CD4-positive, alpha-beta T cell (primary cell): ENCODE measurements at places on chromosomes 16 and 17. TPM values are rescaled to one million over a fixed set of nuclear protein-coding genes. Genes with fewer than 3 reads are reported as not detected.
A peak's percentile ranks its signal among the peaks of the same experiment; 100 is the strongest.

DNA sequence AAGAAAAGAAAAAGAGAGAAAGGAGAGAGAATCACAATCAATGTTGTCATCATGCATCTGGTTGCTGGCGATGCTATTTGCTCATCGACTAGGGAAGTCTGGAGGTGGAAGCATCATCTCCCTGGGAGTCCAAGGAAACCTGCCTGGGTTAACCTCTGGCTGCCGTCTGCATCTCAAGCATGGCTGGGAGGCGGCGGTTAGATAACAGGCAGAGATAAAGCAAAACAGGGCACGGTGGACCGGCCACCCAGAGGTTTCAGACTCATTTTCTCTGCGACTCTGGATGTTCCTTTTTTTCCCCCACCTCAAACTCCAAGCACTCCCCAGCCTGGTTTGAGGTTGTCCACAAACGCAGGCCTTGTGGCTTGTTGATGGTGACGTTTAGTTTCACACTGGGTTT is 161.2 kb downstream of the ENGASE start:
- no peak for DNase-seq

GRCh38 chr17:42700586-42701289 is 18.4 kb downstream of the CNTNAP1 start:
- no peak for DNase-seq

GRCh38 chr17:8647202-8647601 is 16.7 kb upstream of the MYH10 start:
- DNase-seq = no peak

DNA sequence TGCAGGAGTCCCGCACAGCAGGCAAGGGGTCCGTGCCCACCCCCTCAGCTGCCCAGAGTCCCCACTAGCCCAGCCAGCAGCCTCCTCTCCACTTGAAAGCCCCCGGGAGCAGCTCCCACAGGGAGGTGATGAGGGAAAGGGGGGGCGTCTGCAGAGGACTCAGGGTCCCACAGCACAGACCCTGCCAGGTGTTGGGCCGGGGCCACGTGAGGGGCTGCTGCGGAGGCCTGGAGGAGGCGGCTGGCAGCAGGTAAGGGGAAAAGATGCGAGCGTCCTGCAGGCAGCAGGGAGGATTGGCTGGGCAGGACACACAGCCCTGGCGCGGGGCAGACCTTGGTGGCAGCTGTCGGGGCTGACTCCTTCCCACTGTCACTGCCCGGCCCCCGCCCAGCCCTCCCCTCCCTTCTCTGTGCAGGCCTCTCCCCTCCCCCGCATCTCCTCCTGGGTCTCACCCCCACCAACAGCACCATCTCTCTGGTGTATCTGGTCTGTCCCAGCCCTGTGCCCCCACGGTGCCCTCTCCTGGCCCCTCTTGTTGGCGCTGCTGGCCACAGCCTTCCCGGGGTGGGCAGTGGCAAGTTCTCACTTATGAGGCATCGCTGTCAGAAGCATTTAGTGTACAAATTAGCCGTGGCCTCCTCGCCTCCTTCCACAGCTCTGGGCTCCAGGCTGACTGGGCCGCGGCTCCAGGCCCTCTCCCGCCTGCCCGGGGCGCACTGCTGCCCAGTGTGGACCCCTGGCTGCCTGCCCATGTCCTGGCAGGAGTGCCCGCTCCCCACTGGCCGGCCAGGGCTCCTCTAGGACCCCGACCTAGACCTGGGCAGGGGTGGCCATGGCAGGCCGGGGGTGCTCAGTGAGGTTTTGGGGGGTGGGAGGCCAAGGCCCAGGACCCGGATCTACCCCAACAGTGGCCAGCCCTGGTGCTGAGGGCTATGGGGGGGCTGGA is 4.4 kb upstream of the PRR35 start:
- no peak for DNase-seq

Gene TAOK2
- 13.1 TPM for total RNA-seq

DNA sequence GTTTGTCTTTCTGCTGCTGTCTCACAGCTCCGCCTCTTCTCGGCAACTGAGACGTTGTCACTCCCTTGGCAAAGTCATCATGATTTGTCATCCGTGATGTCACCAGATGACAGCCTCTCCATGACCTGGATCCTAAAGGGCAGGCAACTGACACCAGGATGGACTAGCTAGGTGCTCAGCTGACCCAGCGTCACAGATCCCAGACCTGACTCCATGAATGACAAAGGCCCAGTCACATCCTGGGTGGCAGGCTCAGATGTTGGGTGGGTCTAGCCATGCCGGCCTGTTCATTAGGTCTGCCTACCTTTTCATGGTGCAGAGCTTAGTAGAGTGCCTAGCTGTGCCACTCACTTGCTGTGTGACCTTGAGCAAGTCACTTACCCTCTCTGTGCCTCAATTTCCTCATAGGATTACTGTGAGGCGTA is 3.8 kb upstream of the TMEM238L start:
- DNase-seq = no peak

Gene NPIPA8
- 46.8 TPM for total RNA-seq

GRCh38 chr16:56367764-56368163 is 57.6 kb downstream of the AMFR start:
- no peak for DNase-seq

Gene CHST5
- not detected for total RNA-seq

Gene SLC16A13
- 2.4 TPM for total RNA-seq

Gene PPP1R27
- total RNA-seq = not detected

GRCh38 chr16:47037396-47037745 is 63.9 kb upstream of the DNAJA2 start:
- DNase-seq = peak; percentile 40

GRCh38 chr17:3639981-3640596 is 3.5 kb downstream of the CTNS start:
- DNase-seq = no peak
